ENCODE measurements at places on chromosomes 6 and 20. TPM values are rescaled to one million over a fixed set of nuclear protein-coding genes. Genes with fewer than 3 reads are reported as not detected.

GRCh38 chr6:80543598-80544222 is 437.2 kb downstream of the BCKDHB start:
- H3K4me1 ChIP-seq = peaks cover 50% of the 10 kb centered on the region
- no peaks in the 10 kb centered on the region for H3K27me3 ChIP-seq
- no peak for DNase-seq
- H3K27ac ChIP-seq = peak overlapping the region; percentile 71
- H3K4me3 ChIP-seq = no peak overlapping the region

DNA sequence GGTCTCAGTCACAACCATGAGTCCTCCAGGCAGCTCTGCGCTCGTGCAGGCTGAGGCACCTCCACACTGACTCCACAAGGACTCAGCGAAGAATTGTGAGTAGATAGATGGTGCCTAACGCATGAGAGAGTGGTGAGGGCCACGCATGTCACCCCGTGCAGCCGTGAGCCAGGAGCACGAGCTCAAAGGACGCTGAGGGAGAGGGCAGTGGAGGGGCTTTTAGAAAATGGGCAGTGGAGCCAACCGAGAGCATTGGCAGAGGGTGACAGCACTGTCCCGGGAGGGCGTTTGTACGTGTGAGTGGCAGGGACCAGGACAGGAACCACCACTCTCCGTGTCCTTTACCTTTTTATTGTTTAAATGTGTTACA is 105.6 kb downstream of the PSMB1 start:
- no peaks in the 10 kb centered on the region for H3K27me3 ChIP-seq
- H3K27ac ChIP-seq = no peak overlapping the region
- no peak overlapping the region for H3K4me3 ChIP-seq
- no peak for DNase-seq
- H3K4me1 ChIP-seq = no peaks in the 10 kb centered on the region
- no peaks in the 10 kb centered on the region for H3K36me3 ChIP-seq

The PRL gene
- not detected for total RNA-seq

DNA sequence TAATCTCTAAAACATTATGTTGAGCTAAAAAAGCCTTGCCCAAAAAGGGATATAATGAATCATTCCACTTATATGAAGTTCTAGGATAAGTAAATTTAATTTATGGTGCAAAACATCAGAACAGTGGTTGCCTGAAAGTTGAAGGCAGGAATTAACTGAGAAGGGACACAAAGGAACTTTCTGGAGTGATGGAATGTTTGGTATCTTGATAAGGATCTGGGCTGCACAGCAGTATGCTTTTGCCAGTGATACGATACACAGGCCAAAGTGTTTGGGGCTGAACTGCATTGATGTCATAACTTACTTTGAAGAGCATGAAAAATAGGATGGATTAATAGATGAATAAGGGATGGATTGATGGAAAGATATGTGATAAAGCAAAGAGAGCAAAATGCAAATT is 146.1 kb upstream of the LRFN2 start:
- no peak overlapping the region for H3K27ac ChIP-seq
- H3K4me3 ChIP-seq = no peak overlapping the region
- H3K27me3 ChIP-seq = peaks cover 24% of the 10 kb centered on the region
- DNase-seq = no peak
- H3K36me3 ChIP-seq = no peaks in the 10 kb centered on the region

DNA sequence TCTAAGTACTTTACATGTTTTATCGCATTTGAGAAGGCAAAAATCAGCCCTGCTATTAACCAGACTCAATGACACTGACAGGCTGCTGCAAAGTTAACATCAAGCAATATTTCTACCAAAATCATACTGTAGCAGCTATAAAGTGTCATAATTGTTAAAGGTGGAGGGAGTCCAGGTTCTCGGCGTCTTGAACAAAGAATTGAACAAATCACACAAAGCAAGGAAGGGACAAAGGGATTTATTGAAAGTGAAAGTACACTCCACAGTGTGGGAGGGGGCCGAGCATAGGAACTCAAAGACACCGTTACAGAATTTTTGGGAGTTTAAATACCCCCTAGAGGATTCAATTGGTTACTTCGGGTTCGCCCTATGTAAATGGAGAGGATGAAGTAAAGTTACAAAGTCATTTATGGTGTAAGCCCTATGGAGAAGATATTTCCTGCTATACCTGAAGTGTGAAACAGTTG is 12.9 kb upstream of the ZNF391 start:
- H3K27ac ChIP-seq = no peak overlapping the region
- peaks cover 1% of the 10 kb centered on the region for H3K36me3 ChIP-seq
- H3K4me1 ChIP-seq = peaks cover 20% of the 10 kb centered on the region

All from activated T-helper 1 cell treated with anti-CD3 and anti-CD28 coated beads, Interleukin-12 subunit alpha, Interleukin-12 subunit beta, Interleukin-2, Interleukin-4 antibody, amounts not matched to agents 30 ng/mL and 10 ng/mL and 1 ng/mL, durations not matched to agents 14 hours and 24 hours and 36 hours (primary cell).